HCEC 1CT (cell line): ENCODE measurements at places on chromosomes 11 and 22.
A peak's percentile ranks its signal among the peaks of the same experiment; 100 is the strongest.

GRCh38 chr11:117410861-117411710, 83.4 kb downstream of the CEP164 start:
- DNase-seq: no peak

DNA sequence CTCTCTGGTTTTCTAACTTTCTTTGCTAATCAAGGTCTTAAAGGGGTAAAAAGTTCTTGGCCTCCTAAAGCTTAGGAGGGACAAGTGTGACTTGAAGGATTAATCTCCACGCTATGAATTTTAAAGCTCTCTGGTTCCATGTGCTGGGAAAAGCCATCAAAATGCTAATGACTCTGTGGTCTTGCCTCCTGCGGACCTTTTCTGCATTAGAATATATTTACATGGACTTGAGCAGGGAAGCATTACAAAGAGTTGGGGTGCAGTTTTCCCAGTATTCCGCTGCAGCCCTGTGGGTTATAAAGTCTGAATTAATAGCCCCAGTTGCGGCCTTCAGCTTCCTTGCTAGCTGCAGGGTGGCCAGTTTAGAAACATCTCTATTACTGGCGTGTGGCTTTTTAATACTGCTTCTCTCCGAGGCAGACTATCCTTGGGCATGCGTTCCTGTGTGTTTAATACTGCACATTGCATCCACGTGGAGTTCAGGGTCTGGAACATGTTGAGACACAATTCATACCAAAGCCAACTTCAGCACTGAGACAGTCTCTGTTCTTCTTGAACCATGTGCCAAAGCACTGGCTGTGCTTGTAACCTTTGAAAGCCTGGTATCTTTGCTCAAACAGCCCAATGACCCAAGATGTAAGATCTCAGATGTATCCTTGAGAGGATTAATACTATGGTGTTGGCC, 27.3 kb downstream of the TSPAN18 start:
- no peak for DNase-seq

GRCh38 chr11:3001496-3001895, 9.4 kb upstream of the NAP1L4 start:
- DNase-seq: no peak

DNA sequence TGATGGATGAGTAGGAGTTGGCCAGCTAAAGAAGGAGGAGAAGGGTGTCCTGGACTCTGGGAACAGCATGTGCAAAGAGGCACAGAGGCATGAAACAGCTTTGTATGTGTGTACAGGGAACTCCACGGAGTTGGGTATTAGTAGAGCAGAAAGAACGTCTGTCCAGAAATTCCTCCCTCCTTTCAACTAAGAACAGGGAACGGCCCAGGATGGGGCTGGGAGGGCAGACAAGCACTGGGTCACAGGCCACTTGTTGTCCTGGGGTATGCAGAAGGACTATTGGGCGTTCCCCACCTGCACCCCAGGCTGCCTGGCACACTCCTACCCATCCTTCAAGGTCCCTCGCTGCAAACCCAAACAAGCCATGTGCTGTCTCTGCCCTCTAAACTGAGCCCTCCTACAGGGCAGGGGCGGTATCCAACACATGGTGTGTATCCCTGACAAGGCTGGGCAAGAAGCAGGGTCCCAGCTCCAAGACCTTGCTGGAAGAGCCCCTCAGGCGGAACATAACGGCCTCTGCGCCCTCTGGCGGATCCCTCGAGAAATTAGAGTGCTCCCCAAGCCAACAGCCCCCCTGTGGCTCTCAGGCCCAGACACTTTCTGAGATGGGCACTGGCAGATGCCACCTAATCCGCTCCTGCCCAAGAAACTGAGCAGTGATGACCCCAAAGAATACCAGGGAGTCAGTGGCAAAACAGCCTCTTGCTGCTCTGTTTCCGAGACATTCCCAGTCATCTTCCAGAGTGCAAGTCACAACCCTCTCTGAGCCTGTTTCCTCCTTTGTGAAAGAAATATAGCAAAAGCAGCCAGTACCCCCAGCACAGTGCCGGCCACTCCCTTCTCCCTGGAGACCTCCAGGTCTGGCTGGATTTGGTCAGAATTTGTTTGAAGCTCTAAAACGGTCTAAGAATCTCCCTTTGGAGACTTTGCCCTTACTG, 1.6 kb upstream of the ELFN2 start:
- DNase-seq: peak; percentile 32
